CD4-positive, alpha-beta T cell treated with Interleukin-15 for 4 hours (primary cell): ENCODE measurements at places on chromosomes 16 and 17.

DNA sequence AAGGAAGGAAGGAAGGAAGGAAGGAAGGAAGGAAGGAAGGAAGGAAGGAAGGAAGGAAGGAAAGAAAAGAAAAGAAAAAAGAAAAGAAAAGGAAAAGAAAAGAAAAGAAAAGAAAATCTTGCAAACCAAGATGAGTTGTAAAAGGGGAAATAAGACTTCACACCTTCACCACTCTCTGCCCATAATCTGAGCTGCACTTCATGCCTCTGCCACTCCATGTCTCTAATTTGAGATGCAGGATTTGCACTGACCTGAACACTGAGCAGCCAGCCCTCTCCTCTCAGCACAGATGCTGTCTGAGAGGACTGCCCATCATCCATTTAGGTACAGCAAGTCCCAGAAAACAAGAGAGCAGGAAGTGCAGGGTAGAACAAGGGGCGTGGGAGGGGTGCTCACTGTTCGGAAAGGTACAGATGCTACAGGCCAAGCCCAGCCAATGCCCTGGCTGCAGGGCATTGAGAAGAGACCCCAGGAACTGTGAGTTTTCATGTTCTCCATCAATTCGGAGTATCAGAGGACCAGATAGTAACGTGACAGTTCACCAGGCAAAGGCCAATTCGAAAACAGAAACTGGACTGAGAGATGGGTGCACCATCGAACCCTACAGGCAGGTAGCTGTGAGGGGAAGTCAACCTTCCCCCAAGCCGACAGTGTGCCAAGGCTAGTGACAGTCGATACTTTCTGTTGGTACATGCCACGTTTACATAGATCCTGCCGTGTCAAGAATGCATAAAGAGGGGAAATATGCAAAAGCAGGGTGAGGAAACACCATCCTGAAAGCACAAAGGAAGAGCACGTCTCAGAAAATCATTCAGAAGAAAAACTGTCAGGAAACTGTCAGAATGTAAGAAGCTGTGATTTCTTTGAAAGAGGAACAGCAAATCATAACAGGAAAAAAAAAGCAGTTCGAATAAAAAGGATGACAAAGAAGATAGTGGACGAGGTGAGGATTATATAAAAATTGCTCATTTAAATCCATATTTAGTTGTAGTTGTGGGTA lies 142.0 kb upstream of the RCVRN start:
- no peak for DNase-seq

DNA sequence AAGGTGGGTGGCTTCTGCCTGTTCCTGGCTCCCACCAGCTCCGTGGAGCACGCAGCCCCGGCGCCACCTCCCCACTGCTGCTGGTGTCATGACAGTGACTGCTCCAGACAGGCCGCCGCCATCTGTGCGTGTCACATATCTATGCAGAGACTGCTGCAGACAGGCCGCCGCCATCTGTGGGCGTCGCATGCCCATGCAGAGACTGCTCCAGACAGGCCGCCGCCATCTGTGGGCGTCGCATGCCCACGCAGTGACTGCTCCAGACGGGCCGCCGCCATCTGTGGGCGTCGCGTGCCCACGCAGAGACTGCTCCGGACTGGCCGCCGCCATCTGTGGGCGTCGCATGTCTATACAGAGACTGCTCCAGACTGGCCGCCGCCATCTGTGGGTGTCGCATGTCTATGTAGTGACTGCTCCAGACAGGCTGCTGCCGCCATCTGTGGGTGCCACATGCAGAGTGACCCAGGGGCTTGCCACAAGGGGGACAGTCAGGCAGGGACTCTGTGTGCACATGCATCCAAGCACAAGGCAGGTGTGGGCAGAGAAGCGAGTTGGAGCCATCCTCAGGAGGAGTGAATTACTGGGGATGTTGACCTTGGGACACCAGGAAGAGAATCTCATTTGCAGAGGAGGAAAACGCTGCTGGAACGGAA lies 3.3 kb upstream of the FN3KRP start:
- DNase-seq, result no peak

DNA sequence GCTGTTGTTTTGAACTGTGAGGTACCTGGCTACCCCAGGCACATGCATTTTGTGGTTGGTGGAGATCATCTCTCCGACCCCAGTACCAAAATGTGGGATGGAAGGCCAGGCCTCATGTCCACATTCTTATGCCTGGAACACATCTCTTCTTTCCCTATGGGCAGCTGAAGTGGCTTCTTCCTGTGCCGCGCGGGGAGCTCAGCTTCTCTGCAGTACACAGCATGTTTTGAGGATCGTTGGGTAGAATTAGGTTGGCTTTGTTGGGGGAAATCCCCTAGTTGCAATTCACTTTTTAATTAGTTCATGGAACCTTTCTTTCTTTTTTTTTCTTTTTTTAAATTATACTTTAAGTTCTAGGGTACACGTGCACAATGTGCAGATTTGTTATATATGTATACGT lies 242.1 kb downstream of the MSI2 start:
- no peak for DNase-seq

- DNase-seq, result no peak
These were observed 21.5 kb downstream of the MYH11 start for GRCh38 chr16:15835136-15835878.

GRCh38 chr17:31672161-31672819 lies 186.8 kb downstream of the COPRS start:
- DNase-seq, result no peak

DNA sequence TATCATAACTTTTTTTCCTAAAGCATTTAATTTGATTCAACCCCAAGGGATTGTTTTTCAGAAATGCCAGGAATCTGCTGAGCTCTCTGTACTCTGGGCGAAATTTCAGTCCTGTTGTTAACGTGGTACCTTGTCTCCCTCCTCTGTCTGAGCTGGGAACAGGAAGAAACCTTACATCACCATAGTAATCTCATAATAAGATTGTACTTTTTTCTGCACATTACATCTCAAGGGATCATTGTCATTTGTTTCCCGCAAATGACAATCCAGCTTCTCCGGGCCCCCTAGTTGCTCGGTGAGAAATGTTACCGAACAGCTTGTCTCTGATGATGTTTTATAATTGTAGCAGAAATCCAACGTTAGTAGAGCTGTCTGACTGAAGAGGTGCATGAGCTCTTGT lies 152.7 kb upstream of the ERCC4 start:
- DNase-seq, result no peak

- DNase-seq, result no peak
These were observed 1.8 kb downstream of the SNTB2 start for GRCh38 chr16:69188716-69189115.
